ENCODE measurements at places on chromosomes 1 and 21.

GRCh38 chr1:224623743-224624333, 7.7 kb downstream of the CNIH3 start:
- DNase-seq, result no peak

DNA sequence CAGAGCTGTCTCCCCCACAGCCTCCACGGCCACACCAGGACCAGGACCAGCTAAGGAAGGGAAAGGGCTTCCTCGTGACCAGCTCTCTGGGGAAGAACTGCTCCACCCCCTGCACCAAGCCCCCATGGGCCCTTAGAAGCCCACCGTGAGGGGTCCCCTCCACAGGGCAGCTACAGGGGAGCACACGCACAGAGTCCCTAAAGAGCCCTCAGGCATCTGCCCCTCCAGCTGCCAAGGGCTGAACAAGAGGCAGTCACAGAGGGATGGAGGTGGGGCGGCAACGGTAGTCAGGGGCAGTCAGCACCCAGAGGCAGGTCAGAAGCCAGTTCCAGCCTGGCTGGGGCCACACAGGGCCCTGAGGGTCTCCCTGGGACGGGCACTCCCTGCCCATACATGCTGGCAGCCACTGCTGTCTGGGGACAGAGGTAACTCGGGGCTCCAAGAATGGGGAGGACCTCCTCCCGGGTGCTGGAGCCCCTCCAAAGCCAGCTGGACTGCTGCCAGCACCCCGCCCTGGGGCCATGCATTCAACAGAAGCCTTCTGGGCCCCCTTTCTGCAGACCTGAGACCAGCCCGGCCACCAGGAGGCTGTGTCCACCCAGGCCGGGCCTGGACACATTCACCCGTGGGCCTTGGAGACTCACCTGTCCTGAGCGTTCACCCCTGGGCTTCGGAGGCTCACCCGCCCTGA, 18.7 kb downstream of the SLC19A1 start:
- no peak for DNase-seq

DNA sequence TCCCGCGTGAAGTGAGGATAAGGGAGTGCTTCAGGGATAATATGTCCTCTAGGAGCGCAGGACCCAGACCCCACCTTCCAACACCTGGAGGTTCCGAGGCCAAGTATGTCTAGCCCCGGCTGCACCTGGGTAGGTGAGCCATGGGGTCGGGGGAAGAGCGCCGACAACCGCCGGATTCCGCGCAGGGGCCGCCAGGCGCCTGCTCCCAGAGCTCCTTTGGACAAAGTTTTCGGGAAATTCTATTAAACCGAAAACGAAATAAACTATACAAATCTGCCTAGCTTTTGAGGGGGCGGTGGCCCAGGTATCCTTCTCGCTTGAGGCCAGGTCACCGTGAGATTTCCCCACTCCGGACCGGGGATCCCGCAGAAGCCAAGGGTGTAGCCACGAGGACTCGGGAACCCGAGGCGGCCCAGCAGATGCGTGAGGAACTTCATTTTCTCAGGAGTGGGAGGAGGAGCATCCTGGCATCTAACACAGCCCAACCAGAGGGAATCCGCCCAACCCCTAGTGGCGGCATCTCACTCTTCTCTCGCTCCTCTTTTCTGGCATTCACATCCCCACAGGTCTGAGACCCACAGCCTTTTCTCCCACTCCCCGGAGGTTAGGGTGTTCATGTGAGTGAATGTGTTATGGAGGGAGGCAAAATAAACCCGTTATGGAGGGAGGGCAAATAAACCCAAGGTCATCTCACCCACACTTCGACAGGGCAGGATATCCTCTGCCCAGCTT, 2.3 kb upstream of the DMRTA2 start:
- DNase-seq, result no peak

- DNase-seq, result no peak
Observed at GRCh38 chr1:229984310-229984991, 82.6 kb upstream of the GALNT2 start.

DNA sequence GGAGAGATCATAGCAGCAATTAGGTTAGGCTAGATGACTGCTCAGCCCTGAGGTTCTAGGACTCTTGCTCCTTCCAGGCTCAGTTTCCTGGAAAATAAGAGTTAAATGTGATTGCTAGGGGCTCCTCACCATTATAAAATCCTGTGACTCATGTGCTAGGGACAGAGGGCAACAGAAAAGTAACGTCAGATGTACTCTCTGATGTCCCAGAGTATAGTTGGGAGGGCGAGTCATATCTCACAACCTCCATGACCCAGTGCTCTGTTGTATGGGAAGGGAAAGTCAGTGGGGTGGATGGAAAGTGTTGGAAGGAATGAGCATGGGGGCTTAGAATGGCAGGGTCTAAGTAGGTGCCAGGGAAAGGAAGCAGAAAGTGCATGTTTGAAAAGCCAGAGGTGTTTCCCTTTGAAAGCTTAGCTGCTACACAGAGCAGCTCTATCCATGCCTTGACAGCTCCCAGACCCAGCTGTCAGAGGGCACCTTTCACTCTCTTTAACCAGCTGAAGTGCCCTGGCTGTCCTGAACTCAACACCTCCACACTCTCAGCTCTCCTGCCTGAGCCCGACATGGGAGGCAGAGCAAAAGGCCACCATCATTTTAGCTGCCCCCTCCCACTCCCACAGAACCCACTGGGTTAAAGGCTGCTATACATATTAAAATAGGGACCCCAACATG, 11.6 kb downstream of the GJA5 start:
- DNase-seq, result no peak

- DNase-seq, result no peak
Observed at GRCh38 chr1:57866998-57867397, 443.1 kb upstream of the DAB1 start.

GRCh38 chr1:233359431-233359830, 31.9 kb downstream of the MAP3K21 start:
- no peak for DNase-seq

DNA sequence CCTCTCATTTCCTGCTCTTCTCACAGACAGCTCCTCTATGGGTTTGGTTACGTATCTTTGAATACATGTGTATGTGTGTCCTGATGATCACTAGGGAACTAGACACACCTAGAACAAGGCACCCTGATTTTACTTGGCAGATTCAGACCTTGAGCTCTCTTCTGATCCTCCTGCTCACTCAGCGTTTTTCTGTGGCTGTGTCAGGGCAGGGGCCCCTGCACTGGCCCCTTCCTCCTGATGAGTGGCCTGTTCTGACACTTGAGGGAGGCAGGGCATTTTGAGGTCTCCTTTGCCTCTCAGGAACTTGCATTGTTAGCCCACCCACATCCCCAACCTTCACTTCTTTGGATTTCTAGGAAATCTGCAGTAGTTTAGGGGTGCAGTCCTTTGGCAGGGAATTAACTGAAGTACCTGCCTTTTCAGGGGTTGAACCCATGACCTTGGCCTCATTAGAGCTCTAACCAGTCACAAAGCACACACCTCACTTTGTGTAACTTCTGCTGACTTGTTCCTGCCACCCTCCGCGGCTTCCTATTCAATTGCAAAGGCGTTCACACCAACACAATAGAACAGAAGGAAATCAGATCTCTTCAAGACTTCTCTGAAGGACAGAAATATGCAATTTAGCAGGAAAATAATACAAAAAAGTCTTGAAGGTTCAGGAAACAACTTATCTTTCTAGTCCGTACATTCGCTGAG, 8.8 kb downstream of the SMYD2 start:
- no peak for DNase-seq

GRCh38 chr1:217188280-217189237, 442.3 kb downstream of the GPATCH2 start:
- DNase-seq, result no peak

DNA sequence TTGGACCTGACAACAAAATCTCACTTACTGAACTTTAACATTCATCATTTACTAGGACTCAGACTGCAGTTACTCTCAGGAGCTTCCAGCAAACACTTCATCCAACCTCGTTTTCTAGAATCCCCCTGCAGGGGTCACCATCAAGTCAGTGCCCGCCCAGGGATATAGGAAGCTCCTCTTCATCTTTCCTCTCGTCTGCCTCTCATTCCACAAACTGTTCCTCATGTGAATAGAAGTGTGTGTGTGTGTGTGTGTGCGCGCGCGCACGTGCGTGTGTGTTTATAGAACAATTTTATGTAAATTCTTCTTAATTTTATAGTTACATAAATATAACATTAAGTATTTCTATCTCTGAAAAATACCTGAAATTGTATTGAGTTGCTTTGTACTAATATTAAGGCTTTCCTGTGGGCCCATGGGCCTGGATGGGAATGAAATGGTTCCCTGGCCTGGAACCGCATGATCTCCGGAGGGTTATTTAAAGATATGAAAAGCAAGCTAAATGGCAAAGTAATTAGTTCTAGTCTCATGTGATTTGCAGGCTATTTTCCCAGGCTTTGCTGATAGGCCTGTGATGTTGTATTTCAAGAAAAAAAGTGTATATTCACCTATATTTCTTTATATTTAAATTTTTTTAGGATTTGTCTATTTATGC, 21.7 kb upstream of the ABCD3 start:
- DNase-seq, result peak; percentile 22

DNA sequence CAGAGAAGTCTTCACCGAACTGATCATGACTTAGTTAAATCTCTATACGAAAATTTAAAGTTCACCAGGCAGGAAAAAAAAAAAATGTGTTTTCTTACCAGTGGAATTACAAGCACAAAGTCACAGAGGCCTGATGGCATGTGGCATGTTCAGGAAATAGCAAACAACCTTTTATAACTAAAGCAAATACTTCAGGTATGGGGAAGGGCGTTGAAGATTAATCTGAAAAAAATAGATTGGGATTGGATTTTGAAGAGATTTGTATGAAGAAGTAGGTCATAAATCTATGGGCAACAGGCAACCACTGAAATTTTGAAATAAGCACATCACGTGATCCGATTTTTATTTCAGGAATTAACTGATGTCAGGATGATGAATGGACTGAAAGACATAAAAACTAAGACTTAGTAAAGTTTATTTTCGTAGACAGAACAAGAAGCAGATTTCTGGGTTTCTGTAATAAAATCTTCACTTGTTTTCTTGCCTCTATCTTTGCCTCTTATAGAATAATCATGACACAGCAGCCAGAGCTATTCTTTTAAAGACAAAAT, 295.9 kb upstream of the ADGRL4 start:
- no peak for DNase-seq

DNA sequence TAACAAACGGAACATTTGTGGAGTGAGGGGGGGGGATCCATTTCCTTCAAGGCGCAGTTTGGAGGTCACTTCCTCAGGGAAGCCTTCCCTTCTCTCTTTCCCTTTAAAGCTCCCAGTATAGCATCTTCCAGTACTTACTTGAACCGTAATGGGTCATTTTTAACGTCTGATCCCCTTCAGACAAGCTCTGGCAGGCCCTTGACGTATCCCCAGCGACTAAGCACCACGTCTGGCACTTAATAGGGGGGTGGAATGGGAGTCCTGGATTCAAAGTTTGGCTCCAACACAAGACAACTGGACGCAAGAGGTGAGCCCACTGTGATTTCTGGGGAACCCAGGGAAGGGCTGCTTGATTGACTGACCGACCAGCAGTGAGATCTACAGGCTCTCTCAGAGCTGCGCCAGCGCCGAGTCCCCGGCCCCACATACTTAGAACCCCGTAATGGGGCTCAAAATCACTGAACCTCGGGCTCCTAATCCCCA, 441 bp downstream of the YARS1 start:
- DNase-seq, result peak; percentile 45

GRCh38 chr1:221315330-221315729, 426.6 kb downstream of the DUSP10 start:
- DNase-seq, result no peak

DNA sequence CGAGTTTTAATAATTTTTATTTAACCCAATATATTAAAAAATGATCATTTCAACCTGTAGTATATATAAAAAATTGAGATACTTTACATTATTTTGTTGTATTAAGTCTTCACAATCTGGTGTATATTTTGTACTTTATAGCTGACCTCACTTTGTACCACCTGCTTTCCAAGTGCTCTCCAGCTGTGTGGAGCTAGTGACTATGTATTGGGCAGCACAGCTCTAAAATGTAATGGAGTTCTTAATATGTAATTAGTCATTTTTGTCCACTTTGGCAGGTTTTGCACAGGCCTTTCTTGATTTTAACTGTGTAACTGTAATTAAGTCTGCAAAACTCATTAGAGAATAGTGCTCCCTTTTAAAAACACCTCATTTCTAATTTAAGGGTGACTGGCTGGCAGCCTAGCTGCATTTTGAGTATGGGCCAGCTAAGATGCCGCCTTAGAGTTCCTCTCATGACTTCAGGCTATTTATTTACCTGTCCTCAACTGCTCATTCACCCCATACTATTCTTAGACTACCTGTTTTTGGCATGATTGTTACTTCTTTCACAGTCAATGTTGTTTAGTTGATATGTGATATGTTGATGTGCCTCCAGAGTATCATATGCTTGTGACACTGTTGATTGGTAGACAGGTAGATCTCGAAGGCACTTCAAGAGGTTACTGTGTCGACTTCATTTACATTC, 43.2 kb downstream of the ZYG11B start:
- no peak for DNase-seq

GRCh38 chr1:144101397-144102045, 129.7 kb upstream of the FAM72C start:
- DNase-seq, result no peak

DNA sequence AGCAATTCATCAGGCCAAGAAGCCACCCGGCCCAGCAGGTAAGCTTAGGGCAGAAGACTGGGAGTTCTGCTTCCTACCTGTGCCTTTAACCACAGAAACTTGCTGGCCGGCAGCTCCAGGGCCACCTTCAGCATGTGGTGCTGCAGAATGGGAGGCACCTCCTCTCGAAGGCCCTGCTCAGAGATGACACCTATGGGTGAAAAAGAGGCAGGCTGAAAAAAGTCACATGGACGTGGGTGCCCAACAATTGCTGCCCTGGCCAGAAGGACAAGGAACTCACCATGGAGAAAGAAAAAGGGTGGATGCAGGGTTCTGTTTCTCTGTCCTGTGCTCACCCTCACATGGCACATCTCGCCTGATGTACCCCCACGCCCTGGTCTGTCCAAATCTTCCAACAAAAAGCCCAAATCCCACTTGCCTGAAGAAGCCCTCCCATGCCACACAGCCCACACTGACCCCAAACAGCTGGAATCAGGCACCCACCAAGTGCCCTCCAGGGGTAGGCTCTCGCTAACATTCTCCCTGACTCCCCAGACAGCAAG, 33.0 kb downstream of the URB1 start:
- DNase-seq, result no peak

GRCh38 chr1:164440232-164440631, 118.8 kb upstream of the PBX1 start:
- DNase-seq, result peak; percentile 19

- DNase-seq, result no peak
Observed at GRCh38 chr1:225713281-225713680, 60.4 kb upstream of the ENAH start.

- DNase-seq, result no peak
Observed at GRCh38 chr1:20641975-20642374, 8.7 kb downstream of the PINK1 start.

DNA sequence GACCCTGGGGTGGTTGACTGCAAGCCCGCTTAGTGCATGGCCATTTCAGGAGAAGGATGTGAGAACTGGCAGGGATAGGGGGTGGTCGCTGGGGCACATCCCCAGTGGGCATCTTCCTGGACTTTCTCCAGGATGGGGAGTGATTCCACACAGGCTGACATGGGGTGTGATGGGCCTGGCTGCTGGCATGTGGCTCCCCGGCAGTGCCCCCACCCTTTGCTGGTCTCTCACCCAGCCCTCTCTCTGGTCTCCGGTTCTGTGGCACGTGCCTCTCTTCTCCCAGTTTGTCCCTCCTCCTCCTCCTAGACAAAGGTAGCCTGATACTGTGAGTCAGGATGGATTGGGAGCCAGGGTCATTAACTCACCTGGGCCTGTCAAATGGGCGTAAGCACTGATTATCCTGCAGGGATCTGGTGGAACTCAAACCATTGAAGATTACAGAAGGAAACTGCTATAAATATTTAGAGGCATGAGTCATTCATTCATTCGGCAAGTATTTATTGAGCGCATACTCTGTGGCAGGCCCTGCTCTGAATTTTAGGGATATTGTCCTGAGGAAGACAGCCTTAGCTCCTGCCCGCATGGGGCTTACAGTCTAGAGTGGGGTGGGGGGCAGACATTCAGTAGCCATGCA, 23.6 kb upstream of the EPS8L3 start:
- DNase-seq, result no peak

All from midbrain (tissue), 1 donor.